ENCODE measurements at places on chromosomes 4 and X.

- DNase-seq: no peak
These were observed 191.6 kb upstream of the ANKRD50 start for GRCh38 chr4:124903995-124904722.

- DNase-seq: peak; percentile 45
These were observed 12.1 kb upstream of the ETNPPL start for GRCh38 chr4:108774809-108775530.

DNA sequence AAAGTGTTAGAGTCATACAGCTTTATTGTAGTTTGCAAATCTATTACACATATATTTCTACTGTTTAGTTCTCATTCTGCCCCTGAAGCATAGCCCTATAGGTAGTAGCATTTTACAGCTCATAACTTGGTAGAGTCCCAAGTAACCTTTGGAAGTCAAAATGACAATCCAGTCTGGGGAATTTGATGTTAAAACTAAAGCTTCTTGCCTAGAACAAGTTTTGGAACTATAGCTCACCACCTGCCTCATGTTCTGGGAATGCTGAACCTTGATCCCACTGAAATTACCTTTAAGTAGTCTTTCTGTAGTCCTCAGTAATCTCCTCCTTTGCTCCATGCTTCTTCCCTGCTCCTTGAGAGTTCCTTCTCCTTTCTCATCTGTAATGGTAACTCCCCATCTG, 8.4 kb downstream of the UGT8 start:
- DNase-seq: no peak

- no peak for DNase-seq
These were observed 24.1 kb downstream of the FHL1 start for GRCh38 chrX:136171420-136171819.
